K562 (cell line): ENCODE measurements at places on chromosomes 6 and 20.

- no peak for DNase-seq
Observed at GRCh38 chr6:161242113-161242512, 31.7 kb downstream of the AGPAT4 start.

GRCh38 chr6:84763003-84763885 lies 1.2 kb downstream of the TBX18 start:
- peak; percentile 92 for DNase-seq

DNA sequence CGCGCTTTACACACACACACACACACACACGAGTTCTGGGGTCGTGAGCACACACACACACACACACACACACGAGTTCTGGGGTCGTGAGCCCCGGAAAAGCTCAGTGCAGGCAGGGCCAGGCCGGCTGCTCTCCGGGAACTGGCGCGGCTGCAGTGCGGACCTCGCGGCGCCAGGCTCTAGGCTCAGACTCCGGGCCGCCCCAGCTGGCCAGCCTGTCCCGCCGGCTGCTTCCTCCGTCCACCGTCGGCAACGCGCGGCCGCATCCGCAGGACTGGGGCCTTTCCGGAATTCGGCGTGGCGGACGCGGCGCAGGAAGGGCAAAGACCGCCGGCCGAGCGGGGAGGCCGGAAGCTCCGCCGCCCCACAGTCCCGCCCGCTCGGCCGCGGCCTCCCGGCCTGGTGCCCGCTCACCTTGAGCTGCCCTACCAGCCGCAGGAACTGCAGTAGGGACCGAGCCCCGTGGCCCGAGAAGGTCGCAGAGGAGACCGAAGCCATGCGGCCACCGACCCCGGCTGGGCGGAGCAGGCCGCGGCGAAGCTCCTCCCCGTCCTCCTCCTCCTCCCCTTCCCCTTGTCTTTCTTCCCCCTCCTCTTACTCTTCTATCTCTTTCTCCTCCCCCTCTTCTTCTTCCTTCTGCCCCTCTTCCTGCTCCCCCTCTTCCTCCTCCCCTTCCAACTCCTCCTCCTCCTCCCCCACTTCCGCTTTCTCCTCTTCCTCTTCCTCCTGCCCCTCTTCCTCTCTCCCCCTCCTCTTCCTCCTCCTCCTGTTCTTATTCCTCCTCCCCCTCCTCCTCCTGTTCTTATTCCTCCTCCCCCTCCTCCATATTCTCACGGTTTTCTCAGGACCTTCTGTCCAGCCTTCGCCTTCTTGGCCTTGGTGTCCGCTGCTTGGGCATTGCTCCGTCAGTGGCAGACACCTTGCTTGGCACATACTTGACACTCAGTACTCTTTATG lies at the start of gene HDDC2:
HDDC2 (minus strand) TSS at position 533 of the 957 bp plus-strand sequence; CDS start at position 498, 35 bp downstream.
- peak; percentile 89 for DNase-seq

GRCh38 chr20:5784735-5785134 lies 34.5 kb downstream of the SHLD1 start:
- peak; percentile 82 for DNase-seq

DNA sequence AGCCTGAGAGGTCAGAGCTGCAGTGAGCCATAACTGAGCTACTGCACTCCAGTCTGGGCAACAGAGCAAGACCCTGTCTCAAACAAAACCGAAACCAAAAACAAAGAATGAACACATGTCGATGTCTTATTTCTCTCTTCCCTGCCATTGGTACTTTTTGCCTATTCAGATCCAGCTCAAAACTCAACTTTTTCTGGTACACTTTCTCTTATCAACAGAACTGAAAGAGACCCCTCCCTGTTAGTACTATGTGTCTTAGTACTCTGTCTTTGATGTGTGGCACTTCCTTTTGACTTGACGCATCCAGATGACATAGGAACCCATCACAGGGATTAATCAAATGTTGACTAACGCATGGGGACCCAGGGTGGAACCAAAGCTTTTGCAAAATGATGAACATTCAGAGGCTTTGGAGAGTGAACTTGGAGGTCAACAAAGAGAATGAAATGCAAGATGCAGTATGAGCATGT lies 44.8 kb downstream of the AKAP12 start:
- DNase-seq: no peak

DNA sequence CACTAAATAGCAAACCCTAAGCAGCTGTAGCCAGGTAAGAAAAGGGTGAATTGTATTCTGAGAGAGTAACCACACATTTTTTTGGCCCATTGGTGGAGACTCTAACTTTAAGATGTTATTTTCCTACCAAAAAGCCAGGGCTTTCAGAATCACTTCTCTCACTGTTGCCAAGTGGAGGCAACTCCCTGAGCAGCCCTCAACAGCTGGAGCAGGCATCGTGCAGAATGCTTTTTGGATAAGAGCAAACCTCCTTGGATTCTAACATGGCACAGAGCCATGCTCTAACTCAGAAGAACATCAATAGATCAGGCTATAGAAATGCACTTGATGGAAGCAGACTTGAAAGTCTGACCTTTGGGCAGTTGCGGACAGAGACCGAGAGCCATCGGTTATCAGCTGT lies 722.2 kb upstream of the CHD6 start:
- DNase-seq: no peak

GRCh38 chr20:4925842-4926530 lies 75.3 kb downstream of the SLC23A2 start:
- DNase-seq: no peak

- no peak for DNase-seq
Observed at GRCh38 chr20:23503649-23504048, 12.7 kb downstream of the CST8 start.

GRCh38 chr20:13884803-13885202 lies 100.0 kb downstream of the NDUFAF5 start:
- DNase-seq: no peak

DNA sequence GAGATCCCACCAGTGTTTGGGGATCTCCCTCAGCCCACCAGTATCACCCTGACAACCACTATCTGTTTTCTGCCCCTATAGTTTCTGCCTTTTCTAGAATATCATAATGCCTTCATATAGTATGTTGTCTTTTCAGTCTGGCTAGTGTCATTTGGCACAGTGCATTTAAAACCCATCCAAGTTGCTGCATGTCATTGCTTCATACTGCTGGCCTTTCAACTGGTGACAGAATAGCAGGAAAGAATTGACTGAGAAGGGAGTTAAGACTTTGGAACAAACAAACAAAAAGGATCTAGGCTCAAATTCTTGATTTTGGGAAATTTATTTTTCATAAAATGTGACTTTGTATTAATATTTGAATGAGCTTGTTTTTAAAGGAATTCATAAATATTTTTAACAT lies 4.5 kb downstream of the LMBRD1 start:
- no peak for DNase-seq

- DNase-seq: no peak
Observed at GRCh38 chr20:48844996-48845395, 17.2 kb upstream of the PREX1 start.

GRCh38 chr6:145818796-145819195 lies 4.2 kb upstream of the FBXO30 start:
- no peak for DNase-seq

- no peak for DNase-seq
Observed at GRCh38 chr6:165013701-165014100, 295.7 kb downstream of the C6orf118 start.

- DNase-seq: peak; percentile 71
Observed at GRCh38 chr6:15879371-15880261, 216.8 kb upstream of the DTNBP1 start.

GRCh38 chr6:9205645-9206044 lies 770.3 kb upstream of the SLC35B3 start:
- no peak for DNase-seq

DNA sequence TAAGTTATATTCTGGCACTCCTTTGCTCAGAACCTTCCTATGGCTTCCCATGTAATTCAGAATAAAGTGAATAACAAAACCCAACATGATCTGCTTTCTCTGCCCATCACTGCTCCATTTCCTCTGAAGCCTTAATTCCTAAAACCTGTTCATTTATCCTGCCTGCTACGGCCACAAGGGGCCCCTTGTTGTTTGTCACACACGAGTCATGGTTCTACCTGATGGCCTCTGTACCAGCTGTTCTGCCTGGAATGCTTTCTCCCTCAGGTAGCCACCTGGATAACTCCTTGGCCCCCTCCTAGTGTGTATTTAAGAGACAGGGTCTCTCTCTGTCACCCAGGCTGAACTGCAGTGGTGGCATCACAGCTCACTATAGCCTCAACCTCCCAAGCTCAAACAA lies 26.8 kb downstream of the ERGIC3 start:
- DNase-seq: peak; percentile 47

GRCh38 chr6:99152347-99152643 lies 197.2 kb downstream of the FAXC start:
- DNase-seq: no peak

- DNase-seq: no peak
Observed at GRCh38 chr6:121006024-121006423, 328.3 kb downstream of the TBC1D32 start.

DNA sequence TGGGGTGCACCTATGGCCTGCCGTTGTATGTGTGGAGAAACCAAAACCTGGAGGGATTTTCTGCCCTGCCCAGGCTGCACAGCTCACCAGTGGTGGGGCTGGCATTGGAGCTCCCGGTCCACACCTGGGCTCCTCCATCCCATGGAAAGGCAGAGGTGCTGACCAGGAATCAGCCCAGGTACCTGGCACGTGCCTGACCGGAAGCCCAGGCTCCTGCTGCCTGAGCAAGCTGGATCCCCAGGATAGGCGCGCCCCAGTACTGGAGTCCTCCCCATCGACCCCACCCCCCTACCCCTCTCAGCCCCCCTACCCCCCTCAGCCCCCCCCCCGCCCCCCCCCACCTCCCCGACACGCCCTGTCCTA lies 39.9 kb upstream of the HMGA1 start:
- DNase-seq: peak; percentile 45

DNA sequence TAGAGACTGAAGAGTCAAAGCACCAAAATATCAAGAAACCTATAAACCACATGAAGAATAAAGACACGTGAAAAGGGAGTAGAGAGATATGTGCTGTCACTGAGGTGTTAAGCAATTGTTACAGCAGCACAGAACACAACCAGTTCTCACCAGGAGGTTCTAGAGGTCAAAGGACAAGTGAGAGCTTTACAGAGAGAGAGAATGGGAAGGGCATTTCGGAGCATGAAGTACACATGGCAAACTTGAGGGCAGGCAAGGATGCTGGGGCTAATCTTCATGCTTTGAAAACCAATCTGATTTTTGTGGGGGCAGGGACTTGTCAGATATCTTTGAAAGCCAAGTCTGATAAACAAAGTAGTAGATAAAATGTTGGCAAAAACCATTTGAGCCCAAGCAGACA lies 142.3 kb upstream of the NRSN1 start:
- no peak for DNase-seq

DNA sequence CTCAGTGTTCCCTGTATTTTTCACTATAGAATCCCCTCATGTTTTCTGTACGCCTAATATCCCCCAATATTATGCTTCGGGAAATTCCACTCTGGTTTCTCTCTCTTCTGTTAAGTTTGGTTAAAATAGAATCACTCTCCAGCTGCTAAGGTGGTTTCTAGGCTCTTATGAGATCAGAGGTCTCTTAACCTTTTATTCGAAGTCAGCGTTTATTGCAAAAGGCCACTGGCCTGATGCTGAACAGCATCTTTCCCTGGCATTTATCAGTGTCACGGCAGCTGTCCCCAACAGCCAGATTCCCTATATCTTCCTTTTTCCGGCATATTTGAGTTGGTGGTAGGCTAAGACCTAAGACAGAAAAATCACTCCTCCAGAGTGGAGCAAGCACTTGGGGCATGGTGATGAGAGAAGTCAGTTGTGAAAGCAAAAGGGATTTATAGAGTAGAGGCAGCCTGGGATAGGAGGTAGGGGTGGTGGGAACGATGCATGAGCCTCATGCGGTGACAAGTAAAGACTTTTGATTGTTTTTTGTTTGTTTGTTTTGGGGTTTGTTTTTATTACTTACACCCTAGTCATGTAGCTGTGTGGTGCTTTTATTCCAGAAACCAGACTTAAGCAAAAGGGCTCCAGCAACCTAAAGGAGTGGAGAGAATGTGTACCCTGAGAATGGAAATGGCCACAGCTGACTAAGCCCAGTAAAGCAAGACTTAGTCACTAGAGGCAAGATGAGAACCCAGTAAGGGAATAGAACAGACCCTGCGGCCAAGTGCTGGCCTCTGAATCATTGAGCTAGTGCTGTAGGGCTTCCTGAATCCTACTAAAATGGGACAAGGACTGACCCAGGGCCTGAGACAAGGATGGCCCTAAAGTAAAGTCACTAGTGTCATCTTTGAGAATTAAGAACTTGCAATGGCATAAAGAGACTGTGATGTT lies 233.0 kb upstream of the PRND start:
- no peak for DNase-seq

DNA sequence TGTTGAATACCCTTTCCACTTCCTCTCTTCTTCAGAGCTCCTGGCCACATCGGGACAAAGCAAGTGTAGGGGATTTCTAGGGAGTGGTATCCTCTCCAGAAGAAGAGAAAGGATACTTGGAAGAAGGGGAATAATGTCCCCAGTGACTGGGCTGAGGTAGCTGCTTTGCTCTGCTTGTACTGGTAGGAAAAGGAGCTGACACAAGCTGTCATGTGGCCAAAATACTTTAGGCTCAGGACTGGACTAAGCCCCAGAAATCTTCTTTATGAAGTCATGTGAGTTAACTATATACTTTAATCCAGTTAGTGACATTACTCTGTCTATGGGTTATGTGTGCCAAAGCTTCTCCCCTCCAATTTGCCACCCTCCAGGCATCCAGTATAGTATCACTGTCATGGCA lies 40.5 kb downstream of the AKIRIN2 start:
- DNase-seq: no peak

DNA sequence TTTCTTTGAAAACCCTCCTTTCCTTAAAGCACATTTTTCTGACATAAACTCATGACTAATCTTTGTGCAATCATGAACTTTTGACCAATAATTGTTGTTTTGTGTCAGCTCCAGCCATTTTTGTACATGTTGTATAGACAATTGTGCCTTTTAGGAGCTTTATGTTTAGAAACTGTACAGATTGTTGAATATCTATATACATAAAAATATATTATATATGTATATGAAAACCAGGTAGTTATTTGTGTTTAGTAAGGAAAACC lies 125.7 kb upstream of the EDN1 start:
- no peak for DNase-seq

DNA sequence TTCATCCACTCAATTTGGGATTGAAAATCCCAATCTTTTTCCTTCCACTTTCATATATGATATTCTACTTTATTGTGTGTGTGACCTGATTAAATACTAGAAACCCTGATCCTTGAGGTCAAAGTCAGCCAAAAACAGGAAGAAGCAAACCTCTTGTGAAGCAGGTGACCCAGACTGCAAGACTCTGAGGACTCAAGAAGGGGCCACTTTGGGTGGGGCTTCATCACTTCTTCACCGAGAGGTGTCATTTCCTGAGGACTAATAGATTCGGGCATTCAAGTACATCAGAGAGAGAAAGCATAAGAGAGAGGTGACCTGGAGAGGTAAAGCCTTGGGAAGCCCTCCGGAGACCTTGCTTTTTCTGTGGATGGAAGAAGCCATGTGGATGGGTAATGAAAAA lies 129.0 kb downstream of the CFAP61 start:
- no peak for DNase-seq

GRCh38 chr20:46063652-46064054 lies 26.1 kb downstream of the NCOA5 start:
- no peak for DNase-seq
